ENCODE measurements at places on chromosomes 4 and X.

DNA sequence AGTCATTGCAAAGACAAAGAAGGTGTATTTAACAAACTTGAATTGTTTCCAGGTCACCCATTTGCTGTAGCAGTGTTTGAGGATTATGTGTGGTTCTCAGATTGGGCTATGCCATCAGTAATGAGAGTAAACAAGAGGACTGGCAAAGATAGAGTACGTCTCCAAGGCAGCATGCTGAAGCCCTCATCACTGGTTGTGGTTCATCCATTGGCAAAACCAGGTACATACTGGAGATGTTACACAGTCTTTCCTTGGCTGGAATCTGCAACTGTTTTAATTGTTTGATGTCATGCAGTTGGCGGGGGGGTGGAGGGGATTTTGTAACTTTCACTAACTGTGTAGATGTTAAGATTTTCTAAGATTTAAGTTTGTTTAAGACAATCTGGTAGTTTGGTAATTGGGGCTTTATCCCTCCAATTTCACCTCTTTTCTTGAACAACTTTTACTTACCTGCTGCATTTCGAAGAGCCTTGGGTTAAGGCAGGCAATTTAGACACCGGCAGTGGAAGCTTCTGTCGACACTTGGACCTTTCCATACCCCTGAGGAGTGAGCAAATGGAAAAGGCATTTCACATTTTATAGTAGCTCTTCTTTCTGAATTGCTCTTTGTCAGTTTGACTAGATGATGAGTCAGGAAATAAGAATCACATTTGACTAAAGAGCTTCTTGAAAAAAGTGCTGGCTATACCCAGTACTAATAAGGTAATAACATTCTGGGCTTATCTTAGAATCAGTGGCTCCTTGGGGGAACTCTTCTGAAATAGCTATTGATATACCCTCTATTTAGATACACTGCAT is 67.4 kb downstream of the EGF start:
- DNase-seq: no peak

DNA sequence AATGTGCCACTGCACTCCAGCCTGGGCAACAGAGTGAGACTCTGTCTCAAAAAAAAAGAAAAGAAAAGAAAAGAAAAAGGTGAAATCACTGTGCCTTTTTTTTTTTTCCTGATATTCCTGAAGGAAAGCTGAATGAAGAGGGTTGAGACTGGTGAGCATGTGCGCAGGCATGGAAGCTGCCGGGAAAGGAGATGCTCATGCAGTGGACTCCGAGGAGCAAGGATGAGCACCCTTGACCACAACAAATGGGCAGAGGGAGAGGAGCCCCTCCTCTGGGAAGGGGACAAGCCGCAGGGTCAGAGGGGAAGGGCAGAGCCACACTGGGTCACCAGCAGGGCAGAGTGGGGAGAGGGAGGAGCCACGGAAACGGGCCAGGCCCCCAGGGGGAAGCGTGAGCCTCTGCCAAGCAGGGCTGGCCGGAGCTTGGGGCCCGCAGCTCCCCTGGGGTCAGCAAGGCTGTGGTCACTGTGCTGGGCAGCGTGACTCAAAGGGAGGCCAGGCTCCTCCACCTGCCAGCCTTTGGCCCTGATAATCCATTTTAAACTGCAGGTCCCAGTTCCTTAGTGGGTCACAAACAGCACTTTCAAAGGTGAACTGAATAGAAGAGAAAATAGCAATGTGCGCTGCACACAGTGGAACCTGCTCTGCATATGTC is 79.8 kb downstream of the NAT8L start:
- DNase-seq: no peak

DNA sequence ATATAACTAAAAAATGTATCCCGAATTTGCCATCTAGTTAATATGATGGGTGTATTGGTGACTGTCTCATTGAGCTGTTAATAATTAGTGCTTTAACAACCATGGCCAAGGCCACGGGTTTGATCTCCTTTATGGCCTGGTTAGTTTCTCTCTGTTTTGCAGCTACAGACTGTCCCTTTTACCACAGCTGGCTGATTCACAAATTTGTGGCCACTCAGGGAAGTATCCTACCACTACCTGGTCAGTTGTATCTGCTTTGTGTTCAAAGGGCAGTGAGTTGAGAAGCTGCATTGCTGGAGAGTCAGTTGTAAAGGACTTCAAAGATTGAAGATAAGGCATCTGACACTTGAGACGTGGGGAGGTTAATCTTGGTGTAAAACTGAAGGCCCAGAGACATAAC is 219.1 kb upstream of the BMP3 start:
- no peak for DNase-seq

GRCh38 chr4:122826553-122827257 is at the start of gene FGF2:
Gene FGF2 (plus strand): TSS chr4:122826831. CDS start chr4:122827175, 344 bp downstream.
- DNase-seq: no peak

DNA sequence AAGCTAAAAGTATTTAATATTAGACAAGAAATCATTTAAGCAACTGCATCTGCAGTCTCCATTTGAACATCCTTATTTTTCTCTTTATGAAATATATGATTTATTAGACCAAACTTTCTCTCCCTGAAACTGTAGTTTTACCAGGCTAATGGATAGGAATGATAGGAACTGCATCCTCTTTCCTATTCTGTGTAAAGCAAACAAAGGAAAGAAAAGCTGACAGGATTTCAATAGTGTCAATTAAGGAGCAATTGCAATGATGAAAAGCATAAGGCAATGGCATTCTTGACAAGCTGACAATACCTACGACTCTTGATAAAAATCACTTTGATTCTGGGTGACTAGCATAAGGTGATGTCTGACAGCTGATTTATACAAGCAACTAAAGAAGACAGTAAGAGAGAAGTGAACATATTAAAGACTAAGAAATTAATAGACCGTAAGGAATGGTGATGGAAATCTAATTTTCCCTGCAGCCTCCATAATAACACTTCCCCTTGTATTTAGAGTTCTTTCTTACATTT is 502.5 kb downstream of the TECRL start:
- no peak for DNase-seq

- DNase-seq: no peak
Observed at GRCh38 chr4:113825272-113825671, 63.7 kb upstream of the CAMK2D start.

GRCh38 chrX:32520789-32521188 is 690.6 kb downstream of the DMD start:
- no peak for DNase-seq

- no peak for DNase-seq
Observed at GRCh38 chrX:11913001-11913400, 155.0 kb downstream of the MSL3 start.

DNA sequence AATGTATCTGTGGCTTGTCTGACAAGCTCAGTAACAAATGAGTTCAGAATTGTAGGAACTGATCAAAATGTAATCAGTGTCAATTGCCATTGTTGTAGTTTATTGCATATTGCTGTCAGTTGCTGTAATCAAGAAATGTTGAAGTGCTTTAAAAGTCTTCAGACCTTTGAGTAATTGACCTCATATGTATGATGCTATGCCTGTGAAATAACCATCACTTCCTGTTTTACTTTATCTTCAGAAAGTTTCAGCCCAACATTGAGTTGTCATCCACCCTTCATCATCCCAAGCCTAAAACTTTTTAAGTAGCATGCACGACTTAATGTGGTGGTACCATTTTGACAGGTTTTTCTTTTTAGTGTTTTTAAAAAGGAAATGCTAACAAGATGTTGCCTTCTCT is 212.4 kb downstream of the ARHGAP10 start:
- no peak for DNase-seq

GRCh38 chr4:1720163-1720983 is 750 bp downstream of the TMEM129 start:
- no peak for DNase-seq

DNA sequence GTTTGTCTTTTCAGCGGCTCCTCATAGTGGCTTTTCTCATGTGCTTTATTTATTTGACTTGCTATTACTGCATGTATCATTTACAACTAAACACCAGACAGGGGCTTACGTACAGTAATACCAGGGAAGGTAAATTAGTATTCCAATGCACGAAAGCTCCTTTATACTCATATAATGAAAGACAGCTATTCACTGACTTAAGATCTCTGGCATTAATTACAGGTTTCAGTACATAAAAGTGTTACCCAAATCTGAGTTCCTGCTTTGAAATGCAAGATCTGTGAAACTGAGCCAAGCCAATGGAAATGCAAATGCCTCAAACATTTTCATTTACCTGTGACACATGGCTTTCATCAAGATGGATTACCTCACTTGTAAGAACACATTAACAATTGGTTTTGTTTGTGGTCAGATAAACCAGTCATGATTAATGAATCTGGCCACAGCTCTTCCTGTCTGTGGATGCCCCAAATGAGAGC is 107.2 kb downstream of the ANAPC4 start:
- DNase-seq: no peak

GRCh38 chr4:676871-677235 is 2.5 kb downstream of the MYL5 start:
- no peak for DNase-seq

GRCh38 chr4:650951-651883 is 22.9 kb downstream of the ATP5ME start:
- DNase-seq: no peak

Measured in activated CD8-positive, alpha-beta memory T cell treated with anti-CD3 and anti-CD28 coated beads for 4 hours (primary cell).